ENCODE measurements at places on chromosomes 4 and X. TPM values are rescaled to one million over a fixed set of nuclear protein-coding genes. Genes with fewer than 3 reads are reported as not detected.

The VGLL1 gene
- total RNA-seq, result not detected

DNA sequence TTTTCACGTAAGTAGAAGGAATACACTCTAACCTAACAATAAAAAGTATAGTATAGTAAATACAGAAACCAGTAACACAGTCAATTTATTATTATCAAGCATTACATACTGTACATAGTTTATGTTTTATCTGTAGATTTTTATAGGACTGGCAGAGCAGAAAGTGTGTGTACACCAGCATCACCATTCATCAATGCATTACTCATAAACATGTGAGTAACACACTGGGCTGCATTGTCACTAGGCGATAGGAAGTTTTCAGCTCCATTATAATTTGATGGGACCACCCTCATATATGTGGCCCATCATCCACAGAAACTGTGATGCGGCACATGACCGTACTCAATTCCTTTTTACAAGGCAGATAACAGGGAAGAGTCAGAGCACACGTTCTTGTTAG is 137.8 kb upstream of the RBPJ start:
- no peak for DNase-seq
- H3K4me3 ChIP-seq, result no peak overlapping the region
- H3K36me3 ChIP-seq, result no peaks in the 10 kb centered on the region
- no peaks in the 10 kb centered on the region for H3K27me3 ChIP-seq

GRCh38 chr4:11532138-11532537 is 103.4 kb upstream of the HS3ST1 start:
- DNase-seq, result no peak
- no peaks in the 10 kb centered on the region for H3K27me3 ChIP-seq
- H3K36me3 ChIP-seq, result no peaks in the 10 kb centered on the region
- peaks cover 6% of the 10 kb centered on the region for H3K4me1 ChIP-seq

The ODAPH gene
- total RNA-seq, result not detected

DNA sequence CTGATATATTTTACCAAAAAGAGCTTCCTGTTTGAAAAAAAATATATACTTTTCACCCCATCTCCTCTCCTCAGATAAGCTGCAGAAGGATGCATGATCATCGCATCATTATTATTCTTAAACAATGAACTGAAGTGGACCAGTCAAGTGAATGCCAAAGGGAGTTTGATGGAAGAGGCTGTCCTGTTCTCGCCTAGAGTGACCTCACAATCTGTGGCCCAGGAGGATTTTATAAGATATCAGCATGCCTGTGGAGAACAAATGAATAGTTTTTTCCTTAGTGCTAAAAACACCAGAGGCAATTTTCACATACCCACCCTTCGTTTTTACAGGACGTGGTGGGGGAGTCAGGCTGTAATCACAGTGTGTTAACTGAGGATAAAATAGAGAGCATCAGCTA is 112.7 kb downstream of the USP46 start:
- no peak for DNase-seq
- H3K4me3 ChIP-seq, result no peak overlapping the region
- no peaks in the 10 kb centered on the region for H3K27me3 ChIP-seq
- no peaks in the 10 kb centered on the region for H3K36me3 ChIP-seq
- H3K4me1 ChIP-seq, result peaks cover 12% of the 10 kb centered on the region
- H3K27ac ChIP-seq, result no peak overlapping the region

Measured in GM23338 (cell line).